Cardiac septum (tissue), 1 donor: ENCODE measurements at places on chromosomes 2 and 18. TPM values are rescaled to one million over a fixed set of nuclear protein-coding genes. Genes with fewer than 3 reads are reported as not detected.

The MEP1B gene
- 0.13 TPM for total RNA-seq

The SLC14A1 gene
- total RNA-seq, result 12.4 TPM

The MC2R gene
- not detected for total RNA-seq

The TDRD15 gene
- total RNA-seq, result not detected

The DSG1 gene
- total RNA-seq, result 0.89 TPM

The CYS1 gene
- total RNA-seq, result 3.8 TPM

The PARD3B gene
- total RNA-seq, result 9.5 TPM

The GAL3ST2 gene
- total RNA-seq, result not detected

The CD226 gene
- total RNA-seq, result 2.4 TPM

The OR6B2 gene
- not detected for total RNA-seq

The RGPD4 gene
- total RNA-seq, result 0.19 TPM

The CRACDL gene
- 3.3 TPM for total RNA-seq

The HOXD8 gene
- 1.1 TPM for total RNA-seq

The RAPGEF4 gene
- 12.6 TPM for total RNA-seq

The DNAJC5G gene
- 1.6 TPM for total RNA-seq

The OSBPL1A gene
- 49.4 TPM for total RNA-seq

The GKN2 gene
- total RNA-seq, result not detected

The STAMBP gene
- total RNA-seq, result 37.4 TPM

The TFCP2L1 gene
- 0.03 TPM for total RNA-seq

The SMAD2 gene
- total RNA-seq, result 104 TPM

The EVX2 gene
- total RNA-seq, result not detected

The ACKR3 gene
- 36.6 TPM for total RNA-seq

The KCNG3 gene
- total RNA-seq, result not detected

The GCG gene
- total RNA-seq, result not detected

The ANKRD30BL gene
- not detected for total RNA-seq
